EH (cell line): ENCODE measurements at places on chromosomes 11 and 22.

GRCh38 chr11:78425399-78426070 is 7.9 kb upstream of the GAB2 start:
- no peak for DNase-seq

- peak; percentile 81 for DNase-seq
Observed at GRCh38 chr11:12170984-12171383, 60.6 kb downstream of the MICAL2 start.

DNA sequence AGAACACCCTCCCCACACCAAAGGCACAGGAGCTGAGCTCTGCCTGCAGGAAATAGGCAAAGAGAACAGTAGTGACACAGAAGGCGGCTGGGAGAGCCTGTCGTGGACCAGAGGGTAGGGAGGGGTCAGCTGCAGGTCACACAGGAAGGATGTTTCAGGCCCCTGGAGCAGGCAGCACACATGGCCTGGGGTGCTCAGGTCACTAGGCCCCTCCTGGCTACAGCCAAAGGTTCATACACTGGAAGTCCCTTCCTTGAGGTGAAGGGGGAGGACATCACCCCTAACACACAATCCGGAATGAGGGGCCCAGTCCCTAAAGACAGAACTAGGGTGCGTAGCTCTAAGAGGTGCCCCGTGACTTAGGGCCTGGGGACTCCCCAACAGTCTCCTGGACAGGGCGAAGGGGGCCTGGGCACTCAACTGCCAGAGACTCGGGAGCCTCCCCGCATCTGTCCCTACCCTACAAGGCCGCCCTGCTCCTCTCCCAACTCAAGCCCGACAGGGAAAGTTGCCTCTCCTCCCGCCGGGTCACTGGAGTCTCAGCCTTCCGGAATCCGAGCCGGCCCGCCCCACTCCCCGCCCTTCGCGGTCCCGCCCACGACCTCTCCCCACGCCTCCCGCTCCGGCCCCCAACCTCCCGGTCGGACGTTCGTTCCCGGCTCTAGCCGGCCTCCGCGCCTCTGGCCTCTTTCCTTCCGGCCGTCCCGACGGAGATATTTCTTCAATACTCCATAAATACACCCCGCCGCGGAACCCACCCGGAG is at the start of gene CYB5R2:
CYB5R2 (minus strand) TSS at position 541 of the 764 bp plus-strand sequence. CDS start 675 bp downstream, outside the sequence.
- peak; percentile 79 for DNase-seq

DNA sequence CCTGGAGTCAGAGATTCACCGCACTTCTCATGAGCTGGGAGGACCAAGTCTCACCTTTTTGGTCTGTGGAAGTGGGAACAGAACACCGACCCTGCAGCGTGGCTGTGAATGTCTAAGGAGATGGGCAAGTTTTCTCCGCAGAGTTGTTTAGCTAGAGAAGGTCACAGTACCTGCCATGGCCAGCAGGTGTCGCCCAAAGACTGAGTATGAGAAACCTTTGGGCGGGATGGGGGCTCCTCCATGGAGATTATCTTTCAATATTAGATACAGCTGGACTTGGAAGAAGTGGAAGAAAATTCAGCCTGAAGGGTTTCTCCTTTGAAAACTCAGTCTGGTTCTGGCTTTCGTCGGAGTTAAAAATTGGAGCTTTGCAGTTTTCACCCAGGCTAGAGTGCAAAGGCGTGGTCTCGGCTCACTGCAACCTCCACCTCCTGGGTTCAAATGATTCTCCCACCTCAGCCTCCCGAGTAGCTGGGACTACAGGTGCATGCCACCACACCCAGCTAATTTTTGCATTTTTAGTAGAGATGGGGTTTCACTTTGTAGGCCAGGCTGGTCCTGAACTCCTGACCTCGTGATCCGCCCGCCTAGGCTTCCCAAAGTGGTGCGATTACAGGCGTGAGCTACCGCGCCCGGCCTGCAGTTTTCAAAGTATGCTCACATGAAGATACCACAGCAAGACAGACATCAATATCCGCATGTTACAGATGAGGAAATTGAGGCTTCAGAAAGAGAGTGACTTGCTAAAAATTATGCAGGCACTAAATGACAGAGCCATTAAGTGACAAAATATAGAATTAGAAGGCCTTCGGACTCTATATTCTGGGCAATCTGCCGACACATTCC is 10.7 kb upstream of the DSCAML1 start:
- peak; percentile 58 for DNase-seq

DNA sequence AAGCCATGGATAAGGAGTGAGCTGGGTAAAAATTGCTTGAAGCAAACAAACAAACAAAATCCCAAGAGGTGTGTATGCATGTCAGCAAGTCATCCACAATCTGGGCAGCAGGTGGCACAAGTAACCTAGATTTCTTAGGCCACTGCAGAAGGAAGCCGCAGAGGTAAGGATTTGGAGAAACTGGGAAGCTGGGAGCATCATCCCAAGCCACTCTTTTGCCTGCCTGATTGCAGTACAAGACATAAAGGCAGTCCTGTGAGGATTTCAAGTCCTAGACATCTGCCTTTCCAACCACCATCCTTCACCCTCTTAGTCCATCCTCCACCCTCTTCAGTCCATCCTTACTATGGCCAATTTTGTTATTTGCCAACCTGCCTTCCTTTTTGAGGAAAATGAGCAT is 67.2 kb upstream of the BMAL1 start:
- DNase-seq: peak; percentile 83

- DNase-seq: no peak
Observed at GRCh38 chr11:132981131-132981956, 551.0 kb downstream of the OPCML start.

DNA sequence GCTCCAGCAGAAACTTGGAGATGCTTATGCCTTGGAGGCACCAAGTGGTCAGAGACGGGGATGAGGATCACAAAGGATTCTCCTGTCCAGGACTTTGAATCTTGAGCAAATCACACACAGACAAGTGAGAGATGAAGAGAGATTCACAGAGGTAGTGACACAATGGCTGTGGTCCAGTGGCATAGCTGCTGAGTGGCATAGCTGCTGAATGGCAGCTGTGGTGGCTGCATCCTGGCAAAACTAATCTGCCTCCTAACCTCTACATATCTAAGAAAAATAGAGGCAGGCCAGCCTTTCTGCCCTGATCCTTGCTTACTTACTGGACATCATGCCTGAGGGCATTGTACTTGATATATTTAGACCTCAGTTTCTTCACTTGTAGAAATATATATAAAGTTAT is 102.6 kb downstream of the CD44 start:
- no peak for DNase-seq

- no peak for DNase-seq
Observed at GRCh38 chr22:19809741-19810140, 44.9 kb downstream of the GNB1L start.
